ENCODE measurements at places on chromosomes 12 and 14.

GRCh38 chr14:45251912-45252311, 1.1 kb downstream of the MIS18BP1 start:
- DNase-seq = no peak

GRCh38 chr12:122001466-122002209, 20.0 kb upstream of the BCL7A start:
- no peak for DNase-seq

- no peak for DNase-seq
These were observed 25.8 kb downstream of the LIMA1 start for GRCh38 chr12:50257236-50258166.

GRCh38 chr12:13181375-13182070, 15.0 kb upstream of the EMP1 start:
- no peak for DNase-seq

- no peak for DNase-seq
These were observed 49.9 kb upstream of the PLEKHG3 start for GRCh38 chr14:64654246-64654900.

DNA sequence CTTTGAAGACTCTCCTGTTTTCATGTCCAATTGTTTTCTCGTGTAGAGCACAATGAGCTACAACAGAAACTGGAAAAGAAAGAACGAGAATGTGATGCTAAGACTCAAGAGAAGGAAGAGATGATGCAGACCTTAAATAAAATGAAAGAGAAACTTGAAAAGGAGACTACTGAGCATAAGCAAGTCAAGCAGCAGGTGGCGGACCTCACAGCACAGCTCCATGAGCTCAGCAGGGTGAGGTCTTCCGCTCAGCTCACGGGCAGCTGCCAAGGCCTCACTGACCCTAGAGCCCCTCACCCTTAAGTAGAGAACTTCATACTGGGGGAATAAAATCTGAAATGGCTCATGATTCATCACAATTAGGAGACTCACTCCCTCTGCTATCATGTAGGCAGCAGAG, 134.7 kb downstream of the GPR135 start:
- no peak for DNase-seq

DNA sequence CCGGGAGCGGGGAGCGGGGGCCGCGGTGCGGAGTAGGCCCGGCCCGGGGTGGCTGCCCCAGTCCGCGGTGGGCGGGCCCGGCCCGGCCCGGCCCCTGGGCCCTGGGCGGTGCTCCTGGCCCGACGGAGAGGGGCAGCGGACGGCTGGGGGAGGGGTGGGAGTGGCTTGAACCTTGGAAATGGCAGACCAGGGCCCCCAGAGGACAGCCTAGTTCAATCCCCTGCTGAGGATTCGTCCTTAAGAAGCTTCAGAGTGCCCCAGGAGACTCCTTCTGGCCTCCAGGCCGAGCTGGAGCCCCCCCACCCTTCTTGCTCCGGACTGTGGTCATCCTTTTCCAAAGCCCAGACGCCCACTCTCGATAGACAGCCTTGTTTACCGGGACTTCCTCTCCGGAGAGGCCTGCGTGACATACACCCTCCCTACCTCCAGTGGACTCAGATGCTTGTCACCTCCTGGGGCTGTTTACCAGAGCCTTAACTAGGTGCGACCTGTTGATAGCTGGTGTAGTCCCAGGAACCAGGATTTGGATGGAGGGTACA, 458 bp downstream of the KHNYN start:
- DNase-seq = no peak

DNA sequence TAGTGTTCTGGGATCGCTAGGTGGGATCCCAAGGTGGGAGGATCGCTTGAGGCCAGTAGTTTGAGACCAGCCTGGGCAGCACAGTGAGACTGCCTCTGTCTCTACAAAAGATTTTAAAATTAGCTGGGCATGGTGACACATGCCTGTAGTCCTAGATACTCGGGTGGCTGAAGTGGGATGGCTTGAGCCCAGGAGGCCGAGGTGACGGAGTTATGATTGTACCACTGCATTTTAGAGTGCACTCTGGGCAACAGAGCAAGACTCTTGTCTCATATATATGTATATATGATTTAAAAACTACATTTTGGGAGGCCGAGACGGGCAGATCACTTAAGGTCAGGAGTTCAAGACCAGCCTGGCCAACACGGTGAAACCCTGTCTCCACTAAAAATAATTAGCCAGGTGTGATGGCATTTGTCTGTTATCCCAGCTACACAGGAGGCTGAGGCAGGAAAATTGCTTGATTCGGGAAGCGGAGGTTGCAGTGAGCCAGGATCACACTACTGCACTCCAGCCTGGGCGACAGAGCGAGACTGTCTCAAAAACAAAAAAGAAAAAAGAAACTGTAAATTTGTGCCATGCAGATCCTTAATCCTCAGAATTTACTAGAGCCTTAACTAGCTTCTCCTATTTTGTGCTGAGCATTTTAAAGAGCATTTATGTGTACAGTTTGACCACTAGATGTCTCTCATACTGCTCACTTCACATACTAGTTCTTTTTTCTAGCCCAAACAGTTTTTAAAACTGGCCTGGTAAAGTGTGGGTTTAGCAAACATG, 114.8 kb downstream of the MON2 start:
- DNase-seq = no peak

- DNase-seq = no peak
These were observed 28.5 kb upstream of the JDP2 start for GRCh38 chr14:75399321-75399720.

DNA sequence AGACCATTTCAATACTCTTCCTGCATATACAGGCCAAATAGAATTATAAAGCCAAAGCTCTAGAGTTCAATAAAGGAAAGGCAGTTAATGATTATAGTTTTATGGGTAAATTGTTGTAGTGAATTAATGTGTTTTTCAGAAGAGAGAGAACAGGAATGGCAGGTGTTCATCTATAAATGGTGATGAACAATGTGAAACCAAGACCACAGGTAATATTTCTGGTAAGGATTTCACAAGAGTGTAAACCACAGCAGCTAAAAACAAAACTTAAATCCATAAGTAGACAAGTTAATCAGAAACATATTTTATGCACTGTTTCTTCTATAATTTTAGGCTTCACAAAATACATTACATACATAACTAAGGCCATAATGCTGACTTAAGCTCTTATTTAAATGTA, 204.4 kb downstream of the SYT1 start:
- DNase-seq = no peak

- DNase-seq = no peak
These were observed 1.6 kb upstream of the ACVRL1 start for GRCh38 chr12:51905471-51906429.

DNA sequence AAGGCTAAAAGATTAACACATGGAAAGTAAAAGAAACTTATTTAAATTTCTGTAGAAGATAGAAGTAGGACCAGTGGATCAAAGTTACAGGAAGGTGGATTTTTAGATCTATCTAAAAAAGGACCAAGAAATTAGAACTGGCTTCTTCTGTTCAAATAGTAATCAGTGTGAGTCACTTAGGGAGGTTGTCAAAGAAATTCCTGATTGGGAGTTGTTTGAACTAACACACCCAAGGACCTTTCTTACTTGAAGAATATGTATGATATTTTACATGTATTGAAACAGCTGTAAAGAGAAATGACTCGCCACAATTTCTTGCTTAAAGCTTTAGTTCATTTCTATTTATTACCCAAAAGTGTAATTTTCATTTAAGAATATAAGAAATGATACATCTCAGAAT, 256.9 kb downstream of the RAD51B start:
- no peak for DNase-seq

- no peak for DNase-seq
These were observed 11.1 kb upstream of the TMTC1 start for GRCh38 chr12:29794862-29795261.

- no peak for DNase-seq
These were observed 7.8 kb downstream of the ADIPOR2 start for GRCh38 chr12:1698720-1699119.

Measured in activated CD8-positive, alpha-beta memory T cell treated with anti-CD3 and anti-CD28 coated beads for 1 hour (primary cell).